ENCODE measurements at places on chromosomes 16 and 17.

- DNase-seq: no peak
Measured at GRCh38 chr16:64983231-64983630, 138.6 kb downstream of the CDH11 start.

DNA sequence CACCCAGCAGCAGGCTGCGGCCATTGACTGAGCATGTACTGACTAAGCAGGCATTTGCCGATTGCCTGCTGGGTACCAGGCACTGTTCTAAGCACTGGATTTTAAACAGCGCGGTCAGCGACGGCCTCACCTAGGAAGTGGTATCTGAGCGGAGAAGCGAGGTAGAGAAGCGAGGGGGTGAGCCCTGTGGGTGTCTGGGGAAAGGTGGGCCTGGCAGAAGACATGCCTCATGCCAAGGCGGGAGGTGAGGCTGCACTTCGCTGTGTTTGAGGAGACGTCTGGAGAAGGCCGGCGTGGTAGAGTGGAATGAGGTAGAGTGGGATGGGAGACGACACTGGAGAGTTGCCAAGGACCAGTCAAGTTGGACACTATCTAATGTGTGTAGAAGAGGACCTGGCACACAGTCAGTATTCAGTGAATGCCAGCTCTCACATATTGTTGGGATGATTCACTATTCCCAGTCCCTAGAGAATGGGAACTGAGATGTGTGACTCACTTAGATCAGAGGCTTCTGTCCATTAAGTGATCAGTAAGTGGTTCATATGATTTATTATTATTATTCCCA, 14.4 kb downstream of the SYCE1L start:
- DNase-seq: peak; percentile 75

- DNase-seq: no peak
Measured at GRCh38 chr17:34246446-34246845, 8.6 kb upstream of the CCL2 start.

DNA sequence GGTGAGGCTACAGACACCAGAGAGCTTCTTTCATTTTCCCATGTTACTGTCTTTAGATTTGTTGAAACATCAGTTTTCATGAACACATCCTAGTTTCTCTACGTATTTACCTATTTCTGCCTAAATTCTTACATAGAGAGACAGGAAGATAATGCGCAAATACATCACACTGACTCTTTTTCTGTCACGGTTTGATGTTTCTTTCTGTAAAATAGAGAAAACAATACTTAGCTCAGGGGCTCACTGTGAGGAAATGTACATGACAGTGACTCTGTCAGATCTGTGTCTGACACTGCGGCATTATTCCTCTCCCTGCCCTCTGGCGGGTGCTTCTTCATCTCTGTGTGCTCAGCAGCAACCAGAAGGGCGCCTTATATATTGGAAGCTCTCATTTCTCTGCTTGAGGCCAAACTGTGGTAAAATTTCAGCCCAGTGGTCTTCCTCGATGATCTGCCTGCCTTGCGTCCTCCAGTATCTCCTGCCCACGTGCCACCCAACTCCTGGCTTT, 264.1 kb downstream of the PHKB start:
- no peak for DNase-seq

DNA sequence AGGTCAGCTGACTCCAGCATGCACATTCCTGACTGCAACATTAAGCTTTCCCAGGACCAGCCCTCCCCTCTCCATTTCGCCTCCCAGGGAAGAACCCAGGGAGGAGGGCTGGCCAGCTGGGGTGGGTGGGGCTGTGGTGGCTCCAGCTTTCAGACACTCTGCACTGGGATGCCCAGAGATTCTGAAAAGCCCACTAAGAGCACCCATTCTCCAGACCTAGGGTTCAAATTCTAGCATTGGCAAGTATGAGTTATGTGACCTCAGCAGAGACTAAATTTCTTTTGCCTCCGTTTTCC, 7.8 kb downstream of the DLX3 start:
- DNase-seq: no peak

GRCh38 chr16:77548766-77549165, 113.9 kb upstream of the ADAMTS18 start:
- no peak for DNase-seq

DNA sequence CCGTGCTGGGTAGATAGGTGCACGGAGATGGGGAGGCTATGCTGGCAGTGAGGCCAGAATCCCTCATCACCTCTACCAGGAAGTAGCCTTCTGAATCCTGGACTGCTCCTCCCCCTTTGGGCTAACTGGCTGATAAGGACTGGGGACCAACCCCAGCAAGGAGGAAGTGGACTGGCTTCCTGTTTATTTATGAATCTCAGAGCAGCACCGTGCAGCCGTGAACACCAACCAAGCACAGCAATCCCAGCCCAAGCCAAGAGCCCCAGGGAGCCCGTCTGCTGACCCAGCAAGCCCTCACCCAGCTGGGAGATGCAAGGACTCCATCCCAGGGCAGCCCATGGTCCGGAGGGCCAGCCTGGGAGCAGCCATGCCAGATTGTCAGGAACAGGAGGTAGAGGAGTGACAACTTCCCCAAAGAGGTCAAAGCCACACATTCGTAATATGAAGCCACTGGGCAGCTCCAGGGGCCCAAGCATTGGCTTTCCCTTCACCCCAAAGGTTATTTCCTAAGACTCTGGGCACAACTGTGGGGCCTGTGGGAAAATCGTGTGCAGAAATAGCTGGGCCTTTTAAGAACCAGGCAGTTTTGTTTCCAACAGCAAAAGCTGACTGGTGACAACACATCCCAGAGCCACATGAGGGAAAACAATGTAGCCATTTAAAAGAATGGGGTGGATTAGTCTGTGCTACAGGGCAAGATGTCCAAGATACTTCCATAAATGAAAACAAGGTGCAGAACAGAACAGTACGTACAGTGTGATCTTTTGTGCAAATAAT, 23.9 kb downstream of the PHB1 start:
- DNase-seq: no peak

- no peak for DNase-seq
Measured at GRCh38 chr17:71496552-71496951, 624.3 kb upstream of the SOX9 start.

DNA sequence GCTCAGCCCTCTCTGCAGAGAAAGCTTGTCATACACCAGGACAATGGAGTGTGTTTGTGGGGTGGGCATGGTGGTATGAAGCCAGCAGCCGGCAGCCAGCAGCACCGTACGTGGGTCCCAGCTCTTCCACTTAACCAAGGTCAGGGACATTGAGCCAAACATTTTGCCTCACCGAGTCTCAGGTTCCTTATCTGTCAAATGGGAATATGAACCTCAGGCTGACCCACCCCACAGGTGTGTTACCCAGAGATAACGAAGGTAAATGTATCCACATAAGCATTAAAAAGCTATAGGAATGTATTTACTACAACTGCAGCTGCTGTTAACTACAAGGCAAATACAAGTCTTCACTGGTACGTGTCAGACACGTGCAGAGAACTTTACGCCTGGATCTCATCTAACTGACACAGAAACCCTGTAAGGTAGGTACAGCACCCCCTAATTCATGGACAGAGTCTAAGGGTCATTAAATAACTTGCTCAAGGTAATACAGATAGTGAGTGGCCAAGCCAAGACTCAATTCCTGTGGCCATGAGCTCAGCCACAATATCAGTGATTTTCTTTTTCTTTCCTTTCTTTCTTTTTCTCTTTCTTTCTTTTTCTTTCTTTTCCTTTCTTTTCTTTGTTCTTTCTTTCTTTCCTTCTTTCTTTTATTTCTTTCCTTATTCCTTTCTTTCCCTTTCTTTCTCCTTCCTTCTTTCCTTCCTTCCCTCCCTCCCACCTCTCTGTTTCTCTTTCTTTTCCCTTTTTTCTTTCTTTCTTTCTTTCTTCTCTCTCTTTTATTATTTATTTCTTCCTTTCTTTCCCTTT, 990 bp downstream of the SLC5A11 start:
- no peak for DNase-seq

- DNase-seq: no peak
Measured at GRCh38 chr17:15323131-15323530, 18.3 kb downstream of the TEKT3 start.

DNA sequence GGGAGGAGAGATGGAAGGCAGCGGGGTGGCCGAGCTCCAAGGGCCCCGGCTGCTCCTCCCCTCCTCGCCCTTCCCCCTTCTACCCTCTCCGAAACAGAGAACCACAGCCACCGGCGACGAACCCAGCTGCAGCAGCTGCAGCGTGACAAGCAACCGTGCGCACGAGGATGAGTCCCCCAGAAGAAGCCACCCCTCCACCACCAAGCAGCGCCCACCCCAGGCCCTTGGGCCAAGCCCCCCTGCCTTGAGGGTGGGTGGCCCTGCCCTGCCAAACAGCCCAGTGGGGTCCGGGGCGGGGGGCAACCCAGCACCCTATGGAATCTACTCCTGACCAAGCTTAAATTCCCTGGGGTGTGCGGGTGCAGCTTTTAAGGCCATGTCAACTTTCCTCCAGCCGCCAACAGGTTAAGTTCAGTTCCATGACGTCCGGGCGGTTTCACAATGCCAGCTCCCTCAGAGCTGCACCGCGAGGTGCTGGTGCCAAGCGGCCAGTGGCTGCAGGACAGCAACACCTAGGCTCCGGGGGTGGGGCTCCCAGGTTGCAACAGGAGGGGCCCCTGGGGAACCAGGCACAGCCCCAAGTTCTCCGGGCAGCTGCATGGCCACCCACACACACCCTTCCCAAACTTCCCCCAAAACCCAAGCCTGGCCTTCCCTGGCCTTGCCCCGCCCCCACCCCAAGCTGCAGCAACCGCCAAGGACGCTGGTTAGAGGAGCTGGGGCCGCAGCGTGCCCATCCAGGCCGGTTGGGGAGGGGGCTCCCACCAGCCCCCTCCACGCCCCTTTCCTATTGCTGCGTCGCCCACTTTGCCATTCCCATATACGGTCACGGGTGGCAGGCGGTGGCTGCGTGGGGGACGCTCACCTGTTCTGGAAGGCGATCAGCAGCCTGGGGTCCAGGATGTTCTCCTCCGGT, 2.0 kb downstream of the CBX4 start:
- no peak for DNase-seq

- no peak for DNase-seq
Measured at GRCh38 chr17:17051791-17052461, 9.7 kb downstream of the MPRIP start.

DNA sequence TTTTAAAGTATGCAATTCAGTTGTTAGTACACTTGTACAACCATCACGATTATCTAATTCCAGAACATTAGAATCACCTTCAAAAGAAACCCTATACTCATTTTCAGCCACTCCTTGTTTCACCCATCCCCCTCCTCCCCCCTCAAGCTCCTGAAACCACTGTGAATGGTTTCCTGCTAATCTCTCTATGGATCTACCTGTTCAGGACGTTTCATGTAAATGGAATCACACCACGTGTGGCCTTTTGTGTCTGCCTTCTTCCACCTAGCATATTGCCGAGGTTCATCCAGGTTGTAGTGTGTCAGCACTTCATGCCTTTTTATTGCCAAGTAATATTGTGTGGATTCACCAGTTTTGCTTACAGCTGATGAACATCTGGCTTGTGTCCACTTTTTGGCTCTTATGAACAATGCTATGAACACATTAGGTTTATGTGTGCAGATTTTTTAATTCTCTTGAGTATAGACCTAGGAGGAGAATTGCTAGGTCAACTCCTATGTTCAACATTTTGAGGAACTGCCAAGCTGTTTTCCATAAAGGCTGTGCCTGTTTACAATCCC, 17.8 kb downstream of the EIF4A3 start:
- DNase-seq: no peak

DNA sequence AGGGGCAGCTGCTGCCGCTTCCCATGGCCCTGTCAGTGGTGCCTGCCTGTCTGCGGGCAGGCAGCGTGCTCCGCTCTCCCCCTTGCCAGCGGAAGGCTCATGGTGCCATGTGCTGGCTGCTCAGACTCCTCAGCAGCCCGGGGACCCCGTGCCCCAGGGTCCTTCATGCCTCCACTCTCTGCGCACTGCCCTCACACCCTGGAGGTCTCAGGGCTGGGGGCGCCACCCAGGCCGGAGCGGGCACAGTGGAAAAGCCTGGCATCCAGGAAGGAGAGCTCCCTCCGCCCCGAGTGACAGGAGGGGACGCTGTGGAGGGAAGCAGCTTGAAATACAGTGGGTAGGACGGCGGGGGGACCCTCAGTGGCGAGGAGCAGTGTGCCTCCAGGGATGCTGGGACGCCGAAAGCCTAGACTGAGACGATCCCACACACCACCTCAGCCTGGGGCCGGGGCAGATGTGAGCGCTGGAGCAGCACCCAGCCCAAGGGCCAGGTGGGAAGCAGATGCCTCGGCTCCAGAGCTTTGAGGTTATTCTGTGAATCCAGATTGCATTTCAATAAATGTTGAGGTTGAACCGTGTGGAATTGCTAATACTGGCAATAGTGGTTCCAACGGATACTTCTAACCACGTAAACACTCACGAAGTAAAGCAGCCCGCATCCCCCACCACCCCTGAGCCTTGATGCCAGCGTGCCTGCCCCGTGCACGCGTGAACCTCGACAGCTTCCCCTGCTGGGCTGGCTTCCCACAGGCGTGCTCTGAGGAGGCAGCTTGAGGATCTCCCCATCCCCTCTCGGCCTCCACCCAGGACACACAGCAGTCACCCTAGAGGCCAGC, 6.5 kb downstream of the TMEM204 start:
- DNase-seq: no peak

- DNase-seq: peak; percentile 13
Measured at GRCh38 chr17:47615766-47616424, 33.8 kb upstream of the KPNB1 start.

DNA sequence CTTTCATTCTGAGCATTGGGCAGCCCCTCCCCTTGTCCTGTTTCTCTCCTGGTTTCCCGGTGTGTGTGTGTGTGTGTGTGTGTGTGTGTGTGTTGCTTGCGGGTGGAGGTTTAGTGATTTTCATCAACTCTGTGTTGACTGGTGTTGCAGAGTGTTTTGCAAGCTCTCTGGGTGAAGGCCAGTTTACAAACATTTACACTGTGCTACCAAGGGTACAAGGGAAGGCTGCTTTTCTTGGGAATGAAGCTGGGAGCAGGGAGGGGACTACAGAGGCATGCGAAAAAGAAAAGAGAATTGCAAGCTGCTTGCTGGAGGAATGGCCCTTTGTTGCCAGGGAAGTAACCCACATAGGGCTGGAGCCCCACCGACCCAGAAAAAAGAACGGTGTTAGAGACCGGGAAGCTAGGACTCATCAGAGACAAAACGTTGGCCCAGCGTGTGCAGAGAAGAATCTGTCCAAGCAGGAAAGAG, 29.6 kb downstream of the HS3ST3B1 start:
- DNase-seq: no peak

- DNase-seq: no peak
Measured at GRCh38 chr16:57906382-57907316, 64.3 kb downstream of the CNGB1 start.

DNA sequence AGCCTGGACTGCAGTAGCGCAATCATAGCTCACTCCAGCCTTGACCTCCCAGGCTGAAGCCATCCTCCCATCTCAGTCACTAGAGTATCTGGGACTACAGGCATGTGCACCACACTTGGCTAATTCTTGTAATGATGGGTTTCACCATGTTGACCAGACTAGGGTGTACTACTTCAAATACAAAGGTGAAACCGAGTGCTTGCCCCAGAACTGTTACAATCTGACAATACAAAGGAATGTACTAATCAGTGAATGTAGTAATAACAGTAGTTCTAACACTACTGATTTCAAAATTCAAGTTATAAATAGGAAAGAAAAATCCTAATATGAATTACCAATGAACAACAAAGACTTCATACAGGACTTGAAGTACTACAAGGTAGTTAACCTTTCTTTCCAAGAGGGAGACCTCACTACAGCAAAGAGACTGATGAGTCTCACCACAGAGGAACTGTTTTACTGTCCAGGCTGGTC, 24.4 kb downstream of the CRK start:
- DNase-seq: no peak
